ENCODE measurements at places on chromosomes 16 and 17.

DNA sequence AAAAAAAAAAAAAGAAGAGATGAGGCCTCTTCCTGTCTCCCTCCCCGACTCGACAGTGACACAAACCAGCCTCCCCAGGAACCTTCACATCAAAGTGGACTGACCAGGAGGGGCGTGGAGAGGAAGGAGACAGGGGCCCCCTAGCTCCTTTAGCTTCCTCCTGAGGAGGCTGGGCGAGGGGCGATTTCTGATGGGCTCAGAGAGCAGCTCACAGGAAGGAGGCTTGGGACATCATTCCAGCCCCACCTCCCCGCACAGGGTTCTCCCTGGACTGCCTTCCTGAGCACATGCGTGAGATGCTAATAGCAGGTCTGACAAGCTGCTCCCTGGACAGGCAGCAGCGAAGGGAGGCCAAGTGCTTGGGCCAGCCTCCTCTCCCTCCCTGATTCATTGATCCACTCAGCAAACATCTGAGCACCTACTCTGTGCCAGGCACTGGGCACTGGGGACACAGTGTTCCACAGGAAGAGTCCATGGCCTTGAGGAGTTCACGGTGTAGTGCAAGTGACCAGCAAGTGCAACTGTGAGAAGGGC, 14.4 kb upstream of the DOK4 start:
- no peak for DNase-seq

DNA sequence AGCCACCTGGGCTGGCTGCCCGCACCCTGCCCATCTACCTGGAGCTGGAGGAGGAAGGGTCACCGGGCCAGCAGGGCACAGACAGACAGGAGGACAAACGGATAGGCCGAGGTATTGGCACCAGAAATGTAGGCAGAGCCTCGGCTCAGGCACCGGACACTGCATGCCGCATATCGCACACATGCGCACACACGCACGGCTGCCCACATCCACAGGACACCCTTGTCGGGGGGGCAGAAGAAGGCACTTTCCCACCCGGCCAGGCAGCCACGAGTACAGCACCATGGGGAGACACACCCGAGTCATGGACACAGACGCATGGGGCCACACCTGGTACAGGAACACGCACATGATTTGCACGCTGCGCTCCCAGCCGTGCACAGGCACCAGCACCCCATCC, 14.5 kb downstream of the CASKIN1 start:
- no peak for DNase-seq

DNA sequence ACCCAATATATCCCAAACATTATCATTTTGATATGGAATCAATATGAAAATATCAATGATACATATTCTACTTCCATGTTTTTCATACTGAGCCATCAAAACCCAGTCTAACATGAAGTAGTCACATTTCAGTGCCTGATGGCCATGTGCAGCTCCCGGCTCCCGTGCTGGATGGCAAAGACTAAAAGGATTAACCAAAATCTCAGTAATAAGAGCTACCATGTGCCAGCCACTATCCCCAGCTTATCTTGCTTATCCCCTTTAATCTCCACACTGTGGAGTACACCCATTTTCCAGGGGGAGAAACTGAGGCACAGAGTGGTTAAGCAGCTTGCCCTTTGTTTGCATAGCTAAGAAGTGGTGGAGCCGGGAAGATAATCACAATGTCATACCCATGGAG, 9.2 kb downstream of the CD300LG start:
- no peak for DNase-seq

DNA sequence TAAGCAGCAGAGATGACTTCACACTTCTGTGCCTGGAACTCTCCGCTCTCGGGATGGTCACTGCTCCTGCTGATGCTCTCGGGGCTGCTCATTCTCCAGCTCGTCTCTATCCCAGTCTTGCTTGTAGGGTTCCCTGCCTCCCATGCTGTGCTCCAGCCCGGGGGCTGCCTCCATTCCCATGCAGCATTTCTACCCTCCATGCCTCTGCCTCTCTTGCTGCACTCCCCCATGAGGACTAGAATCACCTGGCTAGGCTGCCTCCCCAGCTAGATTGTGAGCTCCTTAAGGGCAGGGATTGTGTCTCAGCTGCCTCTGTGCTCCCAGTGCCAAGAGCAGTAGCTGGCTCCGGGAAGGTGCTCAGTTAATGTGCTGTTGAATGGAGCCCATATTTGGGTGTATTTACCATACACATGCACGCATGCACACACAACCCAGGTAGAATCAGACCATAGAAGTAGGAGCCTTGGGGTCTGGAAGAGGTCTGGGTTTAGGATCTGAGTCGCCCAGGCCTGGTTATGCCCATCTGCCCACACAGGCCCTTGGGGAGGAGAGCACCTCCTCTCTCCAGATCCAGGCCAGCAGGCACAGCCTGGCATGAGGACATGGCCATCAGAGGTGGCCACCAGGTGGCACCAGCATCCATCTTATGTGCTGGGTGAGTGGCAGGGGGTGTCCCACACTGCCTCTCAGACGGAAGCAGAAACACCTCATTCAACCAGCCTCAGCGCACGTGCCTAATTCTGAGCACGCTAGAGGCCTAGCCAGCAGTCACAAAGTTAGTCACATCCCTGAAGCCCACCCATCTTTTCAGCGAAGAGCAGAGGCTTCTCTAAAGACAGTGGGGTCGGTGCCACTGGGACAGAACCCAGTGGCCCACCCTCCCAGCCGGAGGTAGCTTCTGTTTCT, 9.3 kb downstream of the GIT1 start:
- peak; percentile 80 for DNase-seq

- no peak for DNase-seq
Observed at GRCh38 chr17:82332669-82333278, 792 bp downstream of the SECTM1 start.

DNA sequence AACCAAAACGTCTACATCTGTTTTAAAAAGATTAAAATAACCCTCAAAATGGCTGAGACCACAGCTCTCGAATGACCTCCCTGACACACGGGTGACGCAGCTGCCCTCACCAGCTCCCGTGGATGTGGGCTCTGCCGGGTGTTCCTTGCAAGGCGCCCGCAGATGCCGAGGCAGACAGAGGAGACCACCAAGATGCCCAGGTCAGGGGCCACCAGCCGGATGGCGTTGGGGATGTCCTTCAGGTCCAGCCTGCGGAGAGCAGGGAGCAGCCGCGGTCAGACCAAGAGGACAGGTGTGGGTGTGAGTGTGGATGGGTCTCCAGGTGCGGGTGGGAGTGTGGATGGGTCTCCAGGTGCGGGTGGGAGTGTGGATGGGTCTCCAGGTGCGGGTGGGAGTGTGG, 35.1 kb downstream of the CTU2 start:
- no peak for DNase-seq

DNA sequence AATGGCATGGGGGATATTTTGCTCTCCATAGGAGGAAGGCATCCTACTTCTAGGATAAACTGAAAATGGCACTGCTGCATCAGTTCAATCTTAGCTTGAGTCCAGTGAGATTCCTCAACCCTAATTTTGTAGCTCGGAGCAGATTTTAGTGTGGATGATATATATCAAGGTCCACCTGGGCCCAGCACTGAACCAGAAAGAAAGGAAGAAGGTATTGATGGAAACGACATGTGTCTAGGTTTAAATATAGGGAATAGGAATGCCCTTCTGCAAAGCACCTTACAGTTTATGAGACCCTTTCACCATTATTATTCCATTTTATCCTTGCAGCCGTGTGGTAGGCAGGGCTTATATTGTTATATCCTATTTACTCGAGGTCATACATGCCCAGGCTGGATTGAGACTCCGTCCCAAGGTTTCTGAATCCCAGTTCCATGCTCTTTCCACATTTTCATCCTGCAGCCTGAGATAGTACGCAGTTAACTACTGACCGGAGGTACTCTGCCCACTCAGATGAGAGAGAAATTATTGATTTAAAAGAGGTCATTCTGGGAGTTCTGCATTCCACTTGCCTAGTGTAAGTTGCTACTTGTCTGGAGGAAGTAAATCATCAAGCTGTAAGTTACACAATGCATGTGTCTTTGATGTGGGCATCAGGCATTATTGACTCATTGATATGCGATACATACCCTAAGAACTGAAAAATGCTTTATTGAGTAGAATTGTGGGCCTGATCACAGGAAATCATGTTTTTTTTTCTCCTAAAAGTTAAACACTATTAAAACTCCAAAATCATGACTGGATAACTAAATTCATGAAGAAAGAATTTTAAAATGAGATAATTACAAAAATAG, 10.1 kb downstream of the KRT39 start:
- no peak for DNase-seq

DNA sequence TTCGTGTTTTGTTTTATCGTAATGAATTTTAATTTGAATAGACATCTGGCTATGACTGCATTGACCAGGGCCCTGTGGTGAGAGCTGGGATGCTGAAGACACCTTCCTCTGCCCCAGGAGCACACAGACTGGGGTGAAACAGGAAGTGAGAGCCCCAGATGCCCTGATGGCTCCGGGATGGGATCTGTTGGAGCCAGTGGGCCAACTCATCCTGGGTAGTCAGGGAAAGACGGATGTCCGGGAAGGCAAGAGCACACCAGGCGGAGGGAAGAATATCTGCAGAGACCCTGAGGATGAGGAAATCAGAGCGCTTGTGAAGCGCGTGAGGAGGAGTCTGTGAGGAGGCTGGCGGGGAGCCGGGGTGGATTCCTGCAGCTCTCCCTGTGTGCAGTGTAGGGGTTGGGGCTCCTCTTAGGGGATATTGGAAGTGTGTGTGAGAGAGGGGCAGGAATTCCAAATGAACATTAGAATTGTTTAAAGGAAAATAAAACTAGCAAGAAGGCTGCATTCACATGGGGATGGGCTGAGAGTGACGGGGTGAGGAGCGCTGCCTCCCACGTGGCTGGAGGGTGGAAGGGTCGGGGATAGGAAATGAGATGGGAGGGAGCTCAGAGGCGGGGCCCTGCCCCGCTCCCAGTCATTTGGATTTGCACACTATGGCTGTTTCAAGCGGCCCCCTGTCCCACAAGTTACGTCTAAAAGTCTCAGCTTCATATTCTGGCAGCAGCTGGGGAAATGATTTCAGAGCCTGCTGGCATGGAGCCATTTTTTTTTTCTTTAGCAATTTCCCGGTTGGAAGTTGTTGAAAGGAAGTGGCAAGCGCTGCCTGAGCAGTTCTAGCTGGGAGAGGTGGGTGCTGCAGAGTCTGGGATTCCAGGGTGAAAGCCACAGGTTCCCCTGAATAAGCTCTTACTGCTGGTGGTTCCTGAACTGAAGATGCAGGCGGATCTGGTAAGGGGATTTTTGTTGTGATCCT, 71.2 kb upstream of the LGALS9 start:
- DNase-seq, result no peak

DNA sequence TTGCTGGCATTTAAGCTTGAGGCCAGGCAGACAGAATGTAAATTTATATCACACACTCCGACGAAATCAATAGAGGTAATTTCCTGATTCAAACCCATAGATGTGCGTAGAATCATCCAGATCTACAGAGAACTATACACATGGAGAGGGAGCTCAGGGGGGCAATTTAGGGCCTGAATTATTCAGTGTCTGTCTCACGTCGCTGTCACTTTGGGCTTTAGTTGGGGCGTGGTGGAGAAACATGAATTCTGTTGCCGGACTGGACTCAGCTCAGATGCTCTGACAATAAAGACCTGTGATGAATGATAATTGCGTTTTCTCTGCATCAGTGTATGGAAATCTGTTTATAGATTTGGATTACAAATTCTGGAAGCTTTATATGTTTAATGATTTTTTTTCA, 32.5 kb upstream of the HS3ST2 start:
- no peak for DNase-seq

GRCh38 chr17:58531122-58531521, 16.7 kb upstream of the MTMR4 start:
- DNase-seq, result no peak

DNA sequence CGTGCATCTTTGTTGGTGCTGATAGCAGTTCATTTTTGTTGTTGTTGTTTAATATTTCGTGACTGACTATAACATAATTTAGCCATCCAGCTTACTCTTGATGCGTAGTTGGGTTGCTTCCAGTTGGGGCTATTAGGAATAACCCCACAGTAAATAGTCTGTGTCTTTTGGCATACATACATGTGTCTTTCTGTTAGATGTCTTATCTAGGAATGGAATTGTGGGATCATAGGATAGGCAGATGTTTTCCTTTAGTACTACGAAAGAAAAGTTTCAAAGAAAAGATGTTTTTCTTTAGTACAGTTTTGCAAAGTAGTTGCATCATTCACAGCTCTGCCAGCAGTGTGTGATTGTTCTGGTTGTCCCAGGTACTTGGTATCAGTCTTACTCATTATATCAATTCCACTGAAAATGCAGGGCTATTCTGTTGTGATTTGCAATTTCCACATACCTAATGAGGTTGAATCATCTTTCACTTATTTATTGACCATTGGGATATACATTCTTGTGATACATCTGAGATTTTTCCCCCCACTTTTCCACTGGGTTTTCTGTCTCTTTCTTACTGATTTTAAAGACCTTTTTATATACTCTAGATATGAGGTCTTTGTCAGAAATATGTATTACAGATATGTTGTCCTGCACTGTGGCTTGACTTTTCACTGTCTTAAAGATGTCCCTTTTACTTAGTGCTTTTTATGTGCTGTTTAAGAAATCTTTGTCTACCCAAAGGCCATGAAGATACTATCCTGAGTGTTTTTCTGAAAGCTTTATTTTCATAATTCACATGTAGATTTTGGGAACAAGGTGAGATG, 173.3 kb downstream of the MRTFB start:
- no peak for DNase-seq

- no peak for DNase-seq
Observed at GRCh38 chr16:78956859-78957258, 643.7 kb downstream of the MAF start.

DNA sequence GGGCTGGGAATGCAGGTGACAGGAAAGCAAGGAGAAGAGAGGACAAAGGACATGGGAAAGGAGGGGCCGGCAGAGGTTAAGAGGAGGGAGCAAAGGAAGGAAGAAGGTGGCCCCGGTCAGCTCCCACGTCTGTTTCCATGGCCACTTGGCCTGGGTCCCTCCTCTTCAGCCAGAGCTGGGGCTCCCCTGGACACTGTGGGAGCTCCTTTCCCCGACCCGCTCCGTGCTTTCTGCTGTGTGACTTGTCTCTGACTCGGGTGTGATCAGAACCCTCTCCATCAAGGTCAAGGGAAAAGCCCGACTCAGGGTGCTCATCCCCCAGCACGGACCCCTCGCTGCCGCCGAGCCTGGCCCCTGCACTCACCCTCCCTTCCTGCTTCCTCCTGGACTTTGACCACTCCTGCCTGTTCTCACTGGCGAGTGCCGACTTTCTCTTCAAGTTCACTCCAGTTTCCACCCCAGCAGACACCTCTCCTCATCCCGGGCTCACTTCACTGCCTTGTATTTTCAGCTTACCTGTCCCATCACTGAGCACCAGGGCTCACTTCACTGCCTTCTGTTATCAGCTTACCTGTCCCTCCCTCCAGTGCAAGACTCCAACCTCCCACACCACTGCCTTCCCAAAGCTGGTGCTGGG, 61.2 kb downstream of the MEAK7 start:
- no peak for DNase-seq

DNA sequence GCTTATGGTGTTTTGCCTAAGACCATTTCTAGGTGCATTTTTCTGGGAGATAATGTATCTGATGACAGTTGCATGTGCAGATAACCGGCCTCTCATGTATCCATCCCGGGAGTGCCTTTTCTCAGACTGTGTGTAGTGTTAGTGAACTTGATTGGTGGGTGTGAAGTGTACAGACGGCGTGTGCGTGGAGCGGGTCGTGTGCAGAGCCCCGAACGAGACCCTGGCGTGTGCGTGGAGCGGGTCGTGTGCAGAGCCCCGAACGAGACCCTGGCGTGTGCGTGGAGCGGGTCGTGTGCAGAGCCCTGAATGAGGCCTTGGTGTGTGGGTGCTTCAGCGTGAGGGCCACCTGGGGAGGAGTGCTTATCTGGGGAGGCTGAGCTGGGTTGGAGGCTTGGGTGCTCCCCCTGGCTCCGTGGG, 28.9 kb upstream of the ZNF750 start:
- DNase-seq, result no peak

- no peak for DNase-seq
Observed at GRCh38 chr16:10408824-10409381, 23.0 kb downstream of the ATF7IP2 start.

- DNase-seq, result no peak
Observed at GRCh38 chr17:48238933-48239602, 131.5 kb downstream of the SNX11 start.
